ENCODE measurements at places on chromosomes 16 and 17.

DNA sequence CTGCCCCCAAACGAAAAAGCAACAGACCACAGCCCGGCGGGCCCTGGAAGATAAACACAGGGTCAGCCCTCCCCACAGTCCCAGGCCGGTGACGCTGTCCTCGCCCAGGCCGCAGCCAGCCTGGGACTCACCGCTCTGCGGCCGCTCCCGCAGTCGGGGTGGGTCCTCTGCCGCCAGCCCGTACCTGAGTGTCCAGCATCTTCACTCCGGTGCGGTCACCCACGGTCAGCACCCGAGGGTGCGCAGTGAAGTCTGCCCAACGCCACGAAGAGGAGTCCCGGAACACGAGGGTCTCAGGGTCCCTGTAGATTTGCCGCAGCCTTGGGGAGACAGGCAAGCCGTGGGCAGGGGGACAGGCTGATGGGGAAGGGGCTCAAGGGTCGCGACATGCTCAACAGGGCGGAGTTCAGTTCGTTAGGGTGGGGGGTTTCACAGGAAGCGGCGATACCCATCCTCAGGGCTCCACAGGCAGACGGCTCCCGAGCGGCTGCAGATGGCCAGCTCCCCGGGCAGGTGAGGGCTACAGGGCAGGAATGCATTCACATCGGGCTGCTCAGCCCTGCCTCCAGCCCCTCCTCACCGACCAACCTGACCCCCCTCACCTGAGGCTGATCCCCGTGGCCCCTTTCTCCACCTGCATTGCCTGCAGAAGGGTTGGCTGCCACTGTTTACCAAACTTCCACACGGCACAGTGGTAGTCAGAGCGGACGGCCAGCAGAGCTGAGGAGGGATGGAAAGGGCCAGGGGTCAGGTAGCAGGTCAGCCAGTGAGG, 5.5 kb downstream of the TAF1C start:
- DNase-seq, result no peak

DNA sequence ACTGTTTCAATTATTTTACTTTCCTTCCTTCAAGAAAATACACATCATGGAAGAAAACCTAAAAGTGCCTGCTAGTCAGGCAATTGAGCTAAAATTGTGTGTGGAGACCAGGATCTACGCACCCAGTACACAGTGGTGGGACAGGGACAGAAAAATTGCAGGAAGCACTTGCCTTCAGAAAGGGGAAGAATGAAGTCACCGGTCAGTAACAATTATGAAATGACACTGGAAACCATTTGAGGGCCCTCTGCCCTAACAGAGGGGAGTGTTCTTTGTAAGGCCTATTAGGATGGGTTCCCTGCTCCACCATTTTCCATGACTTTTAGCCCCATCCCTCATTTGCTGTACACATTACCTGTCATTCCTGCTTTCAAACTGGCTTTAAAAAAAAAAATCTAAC, 4.5 kb upstream of the PHAF1 start:
- no peak for DNase-seq

DNA sequence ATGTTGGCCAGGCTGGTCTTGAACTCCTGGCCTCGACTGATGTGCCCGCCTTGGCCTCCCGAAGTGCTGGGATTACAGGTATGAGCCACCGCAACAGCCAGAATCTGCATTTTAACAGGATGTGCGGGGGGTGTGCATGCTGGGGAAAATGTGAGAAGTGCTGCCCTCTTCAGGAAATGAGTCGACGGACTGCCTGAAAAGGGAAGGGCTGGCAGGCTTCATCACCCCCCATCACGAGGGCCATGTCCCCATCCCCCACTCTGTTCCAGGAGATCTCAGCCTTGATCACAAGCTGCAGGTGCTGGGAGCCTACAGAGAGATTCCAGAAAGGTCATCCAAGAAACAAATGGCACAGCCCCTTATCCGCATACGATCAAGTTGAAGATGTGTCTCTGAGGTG, 195.3 kb upstream of the RPL38 start:
- DNase-seq, result peak; percentile 3

DNA sequence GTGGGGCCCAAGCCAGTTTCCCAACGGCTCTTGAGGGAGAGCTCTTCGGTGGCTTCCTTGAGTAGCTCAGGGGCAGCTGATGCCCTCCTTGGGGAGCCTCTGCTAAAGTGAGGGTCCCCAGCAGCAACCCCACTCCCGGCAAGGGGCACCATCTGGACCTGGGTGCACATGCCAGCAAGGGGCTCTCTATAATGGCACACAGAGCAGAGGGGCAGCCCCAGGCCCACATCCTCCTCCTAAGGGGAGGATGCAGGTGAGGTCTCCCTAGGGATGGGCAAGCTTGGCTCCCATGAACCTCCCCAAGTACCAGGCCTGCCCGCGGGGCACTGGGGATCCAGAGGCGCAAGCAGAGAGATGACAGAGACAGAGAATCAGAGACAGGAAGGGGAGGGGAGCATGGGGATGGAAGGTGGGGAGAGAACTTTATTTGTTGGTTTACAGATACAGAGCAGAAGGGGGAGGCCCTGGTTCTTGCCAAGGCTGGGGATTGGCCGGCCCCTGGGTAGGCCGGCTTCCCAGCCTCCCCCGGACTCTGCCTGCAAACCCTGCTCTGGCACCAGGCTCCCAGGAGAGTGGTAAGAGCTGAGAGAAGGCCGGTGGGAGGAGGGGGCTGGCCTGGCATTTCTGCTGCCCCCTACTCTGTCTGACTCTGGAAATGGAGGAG, 61.4 kb downstream of the SRCIN1 start:
- no peak for DNase-seq

- no peak for DNase-seq
These were observed 30.3 kb downstream of the ZC3H18 start for GRCh38 chr16:88600539-88600896.

- DNase-seq, result no peak
These were observed 31.6 kb upstream of the NPTX1 start for GRCh38 chr17:80507965-80508364.

- peak; percentile 27 for DNase-seq
These were observed 235.8 kb downstream of the MAP2K4 start for GRCh38 chr17:12256380-12256995.

DNA sequence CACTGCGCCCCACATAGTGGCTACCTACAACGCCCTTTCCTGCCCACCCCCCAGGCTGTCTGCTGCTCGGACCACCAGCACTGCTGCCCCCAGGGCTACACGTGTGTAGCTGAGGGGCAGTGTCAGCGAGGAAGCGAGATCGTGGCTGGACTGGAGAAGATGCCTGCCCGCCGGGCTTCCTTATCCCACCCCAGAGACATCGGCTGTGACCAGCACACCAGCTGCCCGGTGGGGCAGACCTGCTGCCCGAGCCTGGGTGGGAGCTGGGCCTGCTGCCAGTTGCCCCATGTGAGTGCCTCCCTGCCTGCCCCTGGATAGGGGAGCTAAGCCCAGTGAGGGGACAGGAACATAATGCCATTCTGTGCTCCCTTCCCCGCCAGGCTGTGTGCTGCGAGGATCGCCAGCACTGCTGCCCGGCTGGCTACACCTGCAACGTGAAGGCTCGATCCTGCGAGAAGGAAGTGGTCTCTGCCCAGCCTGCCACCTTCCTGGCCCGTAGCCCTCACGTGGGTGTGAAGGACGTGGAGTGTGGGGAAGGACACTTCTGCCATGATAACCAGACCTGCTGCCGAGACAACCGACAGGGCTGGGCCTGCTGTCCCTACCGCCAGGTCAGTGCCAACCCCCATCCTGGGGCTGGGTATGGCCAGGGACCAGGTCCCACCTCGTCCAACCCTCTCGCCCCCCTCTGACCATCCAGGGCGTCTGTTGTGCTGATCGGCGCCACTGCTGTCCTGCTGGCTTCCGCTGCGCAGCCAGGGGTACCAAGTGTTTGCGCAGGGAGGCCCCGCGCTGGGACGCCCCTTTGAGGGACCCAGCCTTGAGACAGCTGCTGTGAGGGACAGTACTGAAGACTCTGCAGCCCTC, 7.1 kb downstream of the GRN start:
- DNase-seq, result no peak

- no peak for DNase-seq
These were observed 1.2 kb downstream of the TBX2 start for GRCh38 chr17:61400717-61401388.

GRCh38 chr16:1150511-1150982, 2.4 kb upstream of the CACNA1H start:
- DNase-seq, result no peak

- DNase-seq, result no peak
These were observed at the start of gene KRT40 for GRCh38 chr17:40984226-40984625. TSS of gene KRT40 (minus strand) at chr17:40984326. CDS start at chr17:40984273, 53 bp downstream.

GRCh38 chr17:50531428-50532025, 1.0 kb upstream of the EPN3 start:
- no peak for DNase-seq

DNA sequence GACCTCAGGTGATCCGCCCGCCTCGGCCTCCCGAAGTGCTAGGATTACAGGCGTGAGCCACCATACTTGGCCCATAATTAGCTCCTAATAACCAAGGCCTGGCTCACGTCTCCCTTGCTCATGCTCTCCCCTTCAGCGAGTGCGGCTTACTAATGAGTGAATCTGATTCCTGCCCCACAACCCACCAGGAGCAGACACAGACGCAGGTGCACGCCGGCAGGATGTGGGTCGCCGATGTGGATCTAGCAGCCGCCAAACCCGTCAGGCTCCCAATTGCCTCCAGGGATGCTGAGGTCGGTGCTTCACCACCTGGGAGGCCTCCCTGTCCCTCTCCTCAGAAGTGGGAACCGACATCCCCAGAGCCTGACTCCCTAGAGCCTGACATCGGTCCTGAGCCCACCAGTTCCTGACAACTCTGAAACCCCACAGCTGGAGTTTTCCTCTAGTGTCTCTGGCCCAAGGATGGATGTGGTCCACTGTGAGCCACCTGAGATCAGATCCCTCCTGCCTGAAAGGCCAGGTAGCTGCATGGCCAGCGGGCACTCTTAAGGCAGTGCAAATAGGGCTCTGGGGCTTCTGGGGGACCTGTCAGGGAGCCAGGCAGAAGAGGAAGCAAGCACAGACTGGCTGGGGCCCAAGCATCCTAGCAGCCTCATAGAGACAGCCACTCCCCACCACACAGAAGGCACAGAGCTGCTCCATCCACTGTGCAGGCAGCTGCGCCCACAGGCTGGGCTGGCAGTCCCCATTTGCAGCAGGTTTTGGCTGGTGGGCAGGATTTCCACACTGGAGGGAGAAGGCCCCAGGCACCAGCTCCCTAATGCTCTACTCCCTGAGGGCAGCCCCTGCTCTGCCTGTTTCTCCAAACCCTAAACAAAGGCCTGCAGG, 10.8 kb downstream of the EXOC7 start:
- no peak for DNase-seq

DNA sequence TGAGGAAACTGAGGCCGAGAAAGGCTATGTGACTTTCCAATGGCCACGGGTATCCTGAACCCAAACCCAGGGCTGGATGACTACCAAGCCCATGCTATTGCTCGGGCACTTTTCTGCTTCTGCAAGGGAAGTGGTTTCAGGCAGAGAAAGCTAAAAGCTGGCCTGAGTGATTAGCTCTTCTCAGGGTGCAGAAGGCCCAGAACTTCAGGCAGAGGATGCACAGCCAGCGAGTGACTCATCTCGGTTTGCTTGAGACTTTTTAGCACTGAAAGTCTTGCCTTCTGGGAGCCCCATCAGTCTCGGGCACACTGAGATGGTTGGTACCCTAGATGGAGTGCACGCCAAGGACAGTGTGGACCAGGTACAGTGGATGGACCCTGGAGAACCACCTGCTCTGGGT, 129.5 kb upstream of the SDK2 start:
- no peak for DNase-seq

DNA sequence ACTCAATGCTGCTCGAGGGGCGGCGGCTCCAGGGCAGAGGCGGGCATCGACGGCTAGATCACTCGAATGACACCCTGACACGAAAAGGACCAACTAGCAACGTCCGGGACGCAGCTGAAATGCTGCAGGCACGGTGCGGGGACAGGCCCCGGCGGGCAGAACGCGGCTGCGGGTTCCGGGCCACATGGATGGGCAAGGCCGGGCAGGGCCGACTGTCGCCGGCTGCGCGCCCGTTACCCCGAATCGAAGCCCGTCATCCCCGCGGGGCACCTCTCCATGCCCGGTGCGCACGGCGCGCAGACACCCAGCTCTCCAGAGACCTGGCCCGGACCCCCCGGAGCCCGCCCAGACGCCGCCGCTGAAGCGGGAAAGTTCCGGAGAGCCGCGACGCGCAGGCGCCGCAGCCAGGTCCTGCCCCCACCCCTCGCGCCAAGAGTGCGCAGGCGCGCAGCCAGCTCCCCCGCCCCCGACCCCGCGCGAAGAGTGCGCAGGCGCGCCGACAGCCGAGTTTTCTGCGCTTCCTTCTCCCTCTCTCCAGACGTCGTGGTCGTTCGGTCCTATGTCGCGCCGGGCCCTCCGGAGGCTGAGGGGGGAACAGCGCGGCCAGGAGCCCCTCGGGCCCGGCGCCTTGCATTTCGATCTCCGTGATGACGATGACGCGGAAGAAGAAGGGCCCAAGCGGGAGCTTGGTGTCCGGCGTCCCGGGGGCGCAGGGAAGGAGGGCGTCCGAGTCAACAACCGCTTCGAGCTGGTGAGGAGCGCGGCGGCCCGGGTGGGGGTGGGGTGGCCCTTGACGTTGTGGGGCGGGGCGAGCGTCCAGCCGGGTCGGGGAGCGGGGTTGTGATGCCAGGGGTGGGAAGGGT, at the start of gene TCF25:
TCF25 (plus strand) TSS at position 484 of the 863 bp plus-strand sequence; CDS start at position 560, 76 bp downstream.
- DNase-seq, result peak; percentile 91

DNA sequence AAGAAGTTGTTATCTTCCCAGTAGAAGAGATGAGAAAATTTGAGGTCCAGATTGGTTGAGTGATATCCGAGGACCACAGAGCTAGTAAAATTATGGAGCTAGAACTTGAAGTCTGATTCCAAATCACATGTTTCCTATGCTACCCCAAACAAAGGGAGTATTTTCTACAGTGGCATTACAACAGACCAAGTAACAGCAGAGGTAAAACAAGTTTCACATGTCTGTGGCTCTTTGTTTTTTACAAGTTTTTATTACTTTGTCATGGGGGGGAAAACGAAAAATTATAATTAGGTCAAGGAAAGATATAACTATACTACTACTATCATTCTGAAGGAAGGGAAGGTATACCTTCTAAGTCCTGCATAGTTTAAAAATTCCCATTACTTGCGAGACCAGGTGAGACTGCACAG, 49.4 kb downstream of the KANSL1 start:
- no peak for DNase-seq

- no peak for DNase-seq
These were observed 1.5 kb downstream of the MRC2 start for GRCh38 chr17:62628831-62629555.

DNA sequence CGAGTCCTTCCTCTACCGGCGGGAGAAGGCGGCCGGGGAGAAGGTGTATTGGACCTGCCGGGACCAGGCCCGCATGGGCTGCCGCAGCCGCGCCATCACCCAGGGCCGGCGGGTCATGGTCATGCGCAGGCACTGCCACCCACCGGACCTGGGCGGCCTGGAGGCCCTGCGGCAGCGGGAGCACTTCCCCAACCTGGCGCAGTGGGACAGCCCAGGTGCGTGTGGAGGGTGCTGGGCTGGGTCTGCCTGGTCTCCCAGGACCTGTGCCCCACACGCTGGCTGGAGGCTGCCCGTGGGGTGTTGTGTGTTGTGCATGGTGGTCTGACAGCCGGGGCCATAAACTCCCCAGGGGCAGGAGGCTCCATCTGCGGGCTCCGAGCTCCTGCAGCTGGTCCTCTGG, 25.4 kb downstream of the FLYWCH1 start:
- DNase-seq, result no peak

- DNase-seq, result no peak
These were observed 17.2 kb upstream of the ABR start for GRCh38 chr17:1196946-1197345.

- DNase-seq, result no peak
These were observed 87.6 kb upstream of the TOX3 start for GRCh38 chr16:52634528-52634927.

GRCh38 chr16:2273931-2274330, 6.0 kb upstream of the RNPS1 start:
- no peak for DNase-seq
